ENCODE measurements at places on chromosomes 11 and 22.

- DNase-seq: no peak
Measured at GRCh38 chr11:123304828-123305466, 109.9 kb upstream of the CLMP start.

- peak; percentile 87 for DNase-seq
Measured at GRCh38 chr22:28772633-28773460, at the start of gene CCDC117. CCDC117 (plus strand) TSS chr22:28772695; CDS start chr22:28772850, 155 bp downstream.

DNA sequence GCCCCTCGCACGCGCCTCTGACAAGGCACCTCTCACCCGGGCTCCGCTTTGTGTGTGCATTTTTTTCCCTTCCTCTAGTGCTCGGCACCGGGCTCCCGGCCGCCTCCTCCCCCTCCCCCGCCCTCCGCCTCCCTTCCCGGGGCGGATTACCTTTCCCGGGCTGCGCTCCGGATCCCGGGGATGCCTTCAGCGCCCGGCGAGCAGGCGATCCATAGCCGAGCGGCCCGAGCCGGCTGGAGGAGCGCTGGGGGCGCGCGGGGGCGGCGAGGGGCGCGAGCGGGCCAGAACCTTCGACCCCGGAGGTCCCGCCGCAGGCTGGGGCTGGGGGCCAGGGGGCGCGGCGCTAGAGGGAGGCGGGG lies 282 bp downstream of the MPPED2 start:
- no peak for DNase-seq

DNA sequence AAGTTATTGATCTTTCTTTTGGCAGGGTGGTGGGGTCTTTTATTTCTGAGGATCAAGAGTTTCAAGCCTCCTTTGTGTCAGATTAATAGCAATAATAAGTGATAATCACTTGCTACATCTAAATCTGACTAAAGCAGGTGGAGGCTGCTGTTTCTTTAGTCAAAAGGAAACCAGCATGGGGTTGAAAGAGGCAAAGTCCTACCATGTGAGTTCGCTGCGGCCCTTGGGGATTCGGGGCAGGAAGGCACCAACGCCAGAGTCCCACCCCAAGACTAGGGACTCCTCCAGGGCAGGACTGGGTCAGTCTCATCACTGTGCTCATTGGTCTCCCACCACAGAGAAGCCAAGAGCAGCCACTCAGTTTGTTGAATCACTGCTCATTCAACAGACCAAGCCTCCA lies 73.0 kb downstream of the TENM4 start:
- DNase-seq: no peak

- peak; percentile 44 for DNase-seq
Measured at GRCh38 chr11:33899400-33900037, 7.6 kb upstream of the LMO2 start.

DNA sequence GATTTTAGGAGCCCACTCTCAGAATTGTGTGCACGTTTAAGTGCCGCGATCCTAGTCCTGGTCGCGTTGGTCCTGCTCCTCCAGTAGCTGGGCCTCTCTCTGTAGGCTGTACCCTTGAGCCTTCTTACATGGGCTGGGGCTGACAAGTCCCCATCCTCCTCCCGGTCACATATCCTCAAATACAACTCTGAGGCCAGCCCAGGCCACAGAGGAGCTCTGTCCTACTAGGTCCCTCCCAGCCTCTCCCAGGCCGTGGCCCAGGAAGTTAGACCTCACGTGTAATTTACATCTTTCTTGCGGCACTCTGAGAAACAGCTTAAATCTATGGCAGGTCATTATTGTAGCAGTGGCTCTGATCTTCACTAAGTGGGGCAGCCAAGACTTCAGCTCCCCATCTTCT lies 207.2 kb upstream of the TBCEL start:
- DNase-seq: no peak

DNA sequence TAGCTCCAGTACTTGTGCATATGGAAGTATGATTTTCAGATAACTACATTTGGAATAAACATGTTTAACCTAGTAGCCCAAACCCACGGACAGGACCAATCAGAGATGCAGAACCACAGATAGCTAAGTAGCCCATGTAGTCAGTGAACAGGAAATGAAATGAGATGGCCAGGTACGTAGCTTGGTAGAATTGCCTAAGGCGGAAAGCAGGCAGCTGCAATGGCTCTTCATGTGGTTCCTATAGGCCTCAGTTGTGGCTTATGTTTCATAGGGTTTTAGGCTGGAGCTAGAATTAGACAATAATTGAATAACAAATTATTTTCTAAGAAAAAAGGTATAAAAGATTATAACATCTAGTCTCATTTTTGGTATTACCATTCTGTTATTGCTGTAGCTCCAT lies 86.4 kb upstream of the B3GNT6 start:
- DNase-seq: no peak

DNA sequence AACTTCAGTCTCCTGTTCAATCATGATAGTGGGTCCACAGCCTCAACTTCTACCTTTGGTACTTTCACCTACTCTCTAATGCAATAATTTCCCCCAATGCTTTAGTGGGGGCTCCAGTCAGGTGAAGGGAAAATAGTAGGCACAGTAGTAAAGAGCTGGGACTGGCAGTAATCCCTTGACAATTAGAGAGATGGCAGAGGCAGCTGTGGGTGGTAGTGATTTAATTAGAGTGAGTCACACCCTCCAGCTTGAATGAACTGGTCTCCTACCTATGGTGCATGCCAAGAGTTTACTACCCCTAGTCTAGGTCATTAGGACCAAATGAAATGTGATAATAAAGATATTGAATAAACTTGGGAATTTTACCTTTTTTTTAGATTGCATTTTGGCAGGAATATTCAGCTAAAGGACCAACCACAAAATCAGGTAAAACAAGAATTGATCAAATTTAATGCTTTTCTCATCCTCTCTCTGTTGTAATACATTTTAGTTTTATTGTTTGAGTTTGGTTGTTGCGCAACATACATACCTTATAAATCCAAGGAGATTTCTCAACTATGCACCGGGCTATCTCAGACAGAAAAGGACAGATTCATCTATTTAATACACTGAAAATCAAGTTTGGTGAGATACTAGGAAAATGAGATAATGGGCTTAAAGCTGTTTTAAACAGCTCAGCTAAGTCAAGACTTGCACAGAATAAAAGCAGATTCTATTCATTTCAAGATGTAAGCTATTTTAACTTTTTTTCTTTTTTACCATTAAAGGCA lies 9.0 kb downstream of the PRRG4 start:
- no peak for DNase-seq
